ENCODE measurements at places on chromosomes 3 and 15.

DNA sequence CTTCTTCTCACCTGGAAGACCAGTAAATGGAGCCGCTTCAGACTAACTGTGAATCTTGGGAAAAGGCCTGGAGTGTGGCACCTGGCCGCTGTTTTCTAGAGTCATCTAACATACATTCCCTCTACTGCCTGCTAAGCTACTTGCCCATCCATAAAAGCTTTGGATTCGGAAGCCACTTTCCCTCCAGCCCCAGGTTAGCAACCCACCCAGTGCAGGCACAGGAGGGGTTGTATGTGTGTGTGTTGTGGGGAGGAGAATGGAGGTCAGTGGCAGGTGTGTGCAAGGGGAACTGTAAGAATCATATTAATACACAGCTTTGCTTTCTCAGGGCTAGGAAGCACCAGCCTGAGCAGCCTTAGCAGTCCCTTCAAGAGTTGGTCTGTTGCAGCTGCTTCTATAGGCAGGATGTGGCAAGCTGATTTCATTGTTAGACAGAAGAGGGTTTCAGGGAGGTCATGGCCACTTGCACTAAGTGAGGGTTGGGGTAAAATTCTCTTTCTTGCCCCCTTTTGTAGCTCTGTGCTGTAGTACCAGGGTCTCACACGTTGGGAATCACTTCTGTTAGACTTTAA, 8.9 kb downstream of the NSUN3 start:
- no peak for DNase-seq

- DNase-seq, result no peak
Measured at GRCh38 chr3:178140531-178141304, 395.5 kb upstream of the KCNMB2 start.

- DNase-seq, result no peak
Measured at GRCh38 chr15:39756806-39757522, 25.7 kb downstream of the FSIP1 start.

DNA sequence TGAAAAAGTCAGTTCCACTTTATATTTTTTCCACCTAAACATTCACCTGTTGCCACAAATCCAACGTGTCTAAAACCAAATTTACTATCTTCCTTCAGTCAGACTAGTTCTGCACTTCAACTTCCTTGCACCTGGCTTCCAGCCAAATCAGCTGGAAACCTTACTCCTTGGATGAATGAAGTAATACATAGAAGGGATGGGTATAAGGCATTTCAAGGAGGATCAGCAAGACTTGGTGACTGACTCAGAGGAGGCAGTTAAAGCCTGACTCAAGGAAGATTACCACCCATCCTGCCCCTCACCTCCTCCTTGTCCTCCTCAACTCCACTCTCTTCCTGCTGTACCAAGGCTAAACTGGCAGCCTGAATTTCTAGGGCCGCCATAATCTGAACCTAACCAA, 37.1 kb downstream of the QTRT2 start:
- no peak for DNase-seq

DNA sequence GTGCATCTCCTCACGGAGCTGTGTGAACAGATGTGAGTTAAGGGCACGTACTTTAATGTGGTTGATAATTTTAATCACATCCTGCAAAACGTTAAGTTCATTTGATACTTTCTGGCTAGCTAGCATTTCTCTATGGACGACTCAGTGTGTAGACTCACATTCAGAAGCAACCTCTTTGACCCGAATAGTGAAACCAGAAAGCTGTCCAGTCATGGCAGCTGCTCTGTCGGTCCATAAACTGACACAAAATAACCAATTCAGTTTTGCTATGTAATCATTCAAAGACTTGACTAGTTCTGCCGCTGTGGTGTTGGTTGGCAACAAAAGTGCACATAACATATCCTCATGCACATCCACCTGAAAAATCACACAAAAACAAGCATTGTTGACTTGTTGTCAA, 3.7 kb upstream of the GFM1 start:
- no peak for DNase-seq

- DNase-seq, result no peak
Measured at GRCh38 chr15:77749236-77749997, 116.7 kb upstream of the LINGO1 start.

DNA sequence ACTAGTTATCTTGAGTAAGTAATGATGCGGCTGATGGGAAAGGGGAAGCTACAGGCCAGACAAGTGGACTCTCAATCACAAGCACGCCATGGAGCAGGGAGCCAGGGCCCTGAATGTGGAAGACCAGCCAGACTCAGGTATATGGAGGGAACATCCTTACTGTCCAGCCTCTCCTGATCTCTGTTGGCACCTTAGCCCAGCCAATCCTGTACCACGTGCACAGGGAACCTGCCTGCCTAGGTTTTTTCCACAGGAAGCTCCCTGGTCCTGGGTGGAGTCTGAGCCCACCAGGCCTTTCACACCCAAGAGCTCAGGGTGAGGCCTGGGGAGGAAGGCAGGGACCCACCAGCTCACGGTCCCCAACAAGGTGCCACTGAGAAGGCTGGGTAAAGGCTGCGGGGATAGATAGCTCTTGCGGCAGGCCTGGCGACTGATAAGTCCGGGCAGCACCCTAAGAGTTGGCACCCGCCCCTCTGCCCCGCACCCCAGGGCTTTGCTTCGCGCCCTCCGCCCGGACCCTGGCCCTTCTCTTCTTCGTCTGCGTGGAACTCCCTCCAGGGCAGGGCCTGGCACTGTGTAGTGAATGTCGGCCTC, 933 bp upstream of the APEH start:
- DNase-seq, result no peak

- no peak for DNase-seq
Measured at GRCh38 chr3:24523215-24523614, 28.6 kb upstream of the THRB start.

DNA sequence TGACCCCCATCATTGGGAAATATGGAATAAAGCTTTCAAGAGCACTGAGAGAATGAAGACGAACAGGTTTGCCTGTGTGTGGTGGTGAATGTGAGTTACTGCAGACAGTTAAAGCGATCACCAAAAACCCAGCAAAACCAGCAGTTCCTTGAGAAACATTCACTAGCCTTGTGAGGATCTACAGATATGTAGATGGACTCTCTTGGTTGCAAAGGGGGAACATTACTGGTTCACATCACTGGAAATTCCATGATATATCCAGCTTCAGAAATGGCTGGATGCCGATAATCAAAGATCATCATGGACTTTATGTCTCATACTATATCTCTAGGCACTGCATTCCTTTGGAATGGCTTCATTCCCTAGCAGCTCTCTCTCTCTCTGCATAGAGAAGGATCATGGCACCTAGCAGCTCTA, 10.2 kb upstream of the HERC1 start:
- DNase-seq, result no peak

- DNase-seq, result no peak
Measured at GRCh38 chr3:143429628-143430514, 310.3 kb downstream of the CHST2 start.

GRCh38 chr15:40828447-40829036, at the start of gene PPP1R14D:
TSS of gene PPP1R14D (minus strand) at chr15:40828708. CDS start at chr15:40828641, 67 bp downstream.
- no peak for DNase-seq

DNA sequence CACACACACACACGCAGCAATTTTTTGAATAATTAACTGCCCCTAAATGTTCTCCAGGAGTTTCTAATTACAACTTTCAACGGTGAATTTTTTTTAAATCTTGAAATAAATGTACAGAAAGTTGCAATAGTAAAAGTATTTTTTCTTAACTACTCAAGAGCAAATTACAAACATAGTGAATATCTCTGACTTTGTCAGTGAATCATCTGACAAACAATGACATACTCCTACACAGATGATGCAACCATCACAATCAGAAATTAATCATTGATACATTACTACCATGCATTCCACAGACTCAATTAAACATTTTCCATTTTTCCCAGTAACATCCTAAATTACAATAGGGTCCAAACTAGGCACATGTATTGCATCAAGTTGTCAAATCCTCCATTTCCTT, 597.3 kb downstream of the NAALADL2 start:
- no peak for DNase-seq

GRCh38 chr3:140219291-140219690, 284.3 kb downstream of the CLSTN2 start:
- DNase-seq, result no peak

DNA sequence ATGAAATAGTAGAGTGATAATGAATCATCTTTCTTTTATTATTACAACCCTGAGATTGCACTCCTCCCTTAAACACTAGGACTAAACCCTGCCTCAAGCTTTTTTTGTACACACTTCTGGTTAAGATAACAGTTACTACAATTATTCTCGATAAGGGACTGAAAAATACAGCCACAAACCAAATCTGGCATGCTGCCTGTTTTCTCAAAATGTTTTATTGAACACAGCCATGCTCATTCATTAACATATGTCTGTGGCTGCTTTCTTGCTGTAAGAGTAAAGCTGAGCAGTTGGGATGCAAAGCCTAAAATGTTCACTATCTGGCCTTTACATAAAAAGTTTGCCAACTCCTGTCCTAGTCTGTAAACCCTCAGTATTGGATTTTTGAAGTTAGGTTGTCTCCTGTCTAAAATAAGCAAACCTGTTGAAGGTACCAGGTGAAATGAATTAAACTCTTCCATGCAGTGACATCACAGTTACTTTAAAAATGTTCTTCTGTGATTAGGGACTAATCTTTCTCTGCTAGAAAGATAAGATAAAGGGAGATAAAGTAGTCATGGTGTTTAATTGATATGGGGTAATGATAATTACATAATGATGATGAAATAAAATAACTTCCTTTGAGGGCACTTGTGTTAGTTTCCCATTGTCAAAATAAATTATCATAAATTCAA, 218.2 kb downstream of the STXBP5L start:
- DNase-seq, result no peak

DNA sequence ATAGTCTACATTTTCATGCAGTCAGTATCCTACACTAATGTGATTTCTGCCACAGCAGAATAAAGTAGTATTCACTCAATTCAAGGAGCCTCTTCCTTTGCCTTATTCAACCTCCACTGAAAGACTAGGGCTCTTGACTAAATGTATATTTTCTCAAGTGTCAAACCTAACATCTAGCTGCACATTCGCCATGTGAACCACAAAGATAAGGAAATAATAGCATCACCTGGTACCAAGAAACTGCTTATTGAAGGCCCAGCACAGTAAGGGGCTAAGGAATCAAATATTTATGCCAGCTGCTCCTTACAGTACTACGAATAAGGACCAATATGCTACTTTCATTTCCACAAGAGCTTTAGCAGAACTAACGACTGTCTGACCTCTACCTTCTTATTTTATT, 1.3 kb downstream of the SRP14 start:
- no peak for DNase-seq

DNA sequence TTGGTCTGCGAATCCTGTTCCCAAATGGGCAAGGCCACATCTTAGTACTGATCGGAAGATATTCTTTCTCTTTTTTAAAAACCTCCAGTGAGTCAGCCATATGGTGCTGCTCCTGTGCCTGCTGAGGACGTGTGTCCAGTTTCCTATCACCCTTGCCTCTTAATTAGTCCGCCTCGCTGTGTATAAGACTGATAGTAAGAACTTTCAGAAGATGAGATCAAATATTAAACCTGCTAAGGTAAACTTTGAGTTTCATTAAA, 612 bp downstream of the UBA5 start:
- DNase-seq, result no peak

- DNase-seq, result no peak
Measured at GRCh38 chr3:193124861-193125260, 116.2 kb upstream of the PLAAT1 start.

DNA sequence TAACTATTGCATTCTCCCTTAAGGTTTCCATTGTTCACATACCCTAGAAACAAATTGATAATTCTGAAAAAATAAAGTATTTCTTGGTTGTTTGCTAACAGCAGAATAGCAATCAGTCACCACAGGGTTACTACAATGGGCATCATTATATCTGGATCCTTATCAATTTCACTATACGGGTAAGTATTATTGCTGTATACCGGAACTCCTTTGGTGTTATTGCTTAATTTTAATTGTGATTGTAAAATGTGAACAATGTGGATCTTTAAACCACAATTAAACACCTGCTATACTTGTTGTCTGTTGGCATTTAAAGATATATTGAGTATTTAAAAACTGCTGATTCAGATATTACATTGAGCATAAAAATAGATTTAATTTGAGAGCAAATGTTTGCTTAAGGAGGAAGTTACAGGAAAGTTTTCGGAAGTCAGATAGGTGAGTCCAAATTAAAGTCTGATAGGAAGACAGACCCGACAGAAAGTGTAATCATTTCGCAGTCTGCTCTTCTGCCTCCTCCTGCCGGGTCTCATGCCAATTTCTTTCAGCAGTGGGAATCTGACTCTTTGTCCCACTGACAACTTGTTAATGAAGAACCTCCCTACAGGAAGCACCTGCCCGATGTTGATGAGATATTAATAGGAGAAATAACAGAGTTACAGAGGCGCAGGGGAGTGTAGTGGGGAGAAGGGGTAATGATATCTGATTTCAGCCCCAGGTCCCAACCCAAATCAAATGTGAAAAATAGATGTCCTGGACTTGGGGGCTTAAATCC, 169.7 kb upstream of the TBC1D5 start:
- no peak for DNase-seq

- DNase-seq, result peak; percentile 52
Measured at GRCh38 chr15:76199106-76200082, 111.9 kb downstream of the ETFA start.

DNA sequence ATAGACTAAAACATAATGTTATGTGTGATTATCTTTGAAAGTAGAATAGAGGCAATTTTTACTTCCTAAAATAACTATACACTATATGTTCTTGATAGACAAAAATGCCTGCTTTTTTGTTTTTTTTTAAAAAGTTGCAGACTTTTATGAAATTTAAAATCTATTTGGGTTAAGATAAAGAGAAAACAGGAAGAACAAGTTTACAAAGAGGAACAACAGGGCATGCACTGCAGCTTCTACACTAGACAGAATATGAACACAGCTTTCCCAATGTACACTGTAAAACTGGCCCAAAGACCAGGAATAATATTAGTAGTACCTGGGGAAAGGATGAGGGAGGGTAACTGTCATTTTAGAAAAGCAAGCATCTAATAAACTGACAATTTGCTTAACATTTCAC, 53.7 kb downstream of the NR1I2 start:
- DNase-seq, result no peak

All from thoracic aorta (tissue), 2 donors.